ENCODE measurements at places on chromosomes 1 and 21.

GRCh38 chr1:61447968-61448430, 276.9 kb downstream of the TM2D1 start:
- DNase-seq = no peak

DNA sequence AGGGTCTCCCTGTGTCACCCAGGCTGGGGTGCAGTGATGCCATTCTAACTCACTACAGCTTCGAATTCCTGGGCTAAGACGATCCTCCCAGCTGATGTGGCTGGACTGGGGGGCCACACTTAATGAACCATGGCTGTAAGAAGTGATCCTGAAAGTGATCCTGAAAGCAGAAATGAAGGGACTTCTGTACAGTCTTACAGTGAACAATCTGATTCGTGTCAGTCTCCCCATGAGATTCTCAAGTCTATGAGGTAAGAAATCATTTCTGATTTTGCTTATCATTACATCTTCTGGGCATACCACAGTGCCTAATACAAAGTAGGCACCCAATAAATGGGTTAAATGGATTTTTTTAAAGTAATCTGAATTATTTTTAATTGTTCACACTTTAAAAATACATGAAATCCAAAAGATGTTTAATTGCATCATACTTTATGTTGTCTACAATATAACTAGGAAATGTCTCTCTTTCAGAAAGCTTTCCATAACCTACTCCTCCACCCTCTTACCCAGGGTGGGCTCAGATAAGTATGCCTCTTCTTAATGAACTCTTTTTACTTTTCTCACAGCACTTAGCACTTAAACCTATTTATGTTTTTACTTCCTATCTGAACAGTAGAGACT, 21.5 kb downstream of the TUT4 start:
- DNase-seq = no peak

DNA sequence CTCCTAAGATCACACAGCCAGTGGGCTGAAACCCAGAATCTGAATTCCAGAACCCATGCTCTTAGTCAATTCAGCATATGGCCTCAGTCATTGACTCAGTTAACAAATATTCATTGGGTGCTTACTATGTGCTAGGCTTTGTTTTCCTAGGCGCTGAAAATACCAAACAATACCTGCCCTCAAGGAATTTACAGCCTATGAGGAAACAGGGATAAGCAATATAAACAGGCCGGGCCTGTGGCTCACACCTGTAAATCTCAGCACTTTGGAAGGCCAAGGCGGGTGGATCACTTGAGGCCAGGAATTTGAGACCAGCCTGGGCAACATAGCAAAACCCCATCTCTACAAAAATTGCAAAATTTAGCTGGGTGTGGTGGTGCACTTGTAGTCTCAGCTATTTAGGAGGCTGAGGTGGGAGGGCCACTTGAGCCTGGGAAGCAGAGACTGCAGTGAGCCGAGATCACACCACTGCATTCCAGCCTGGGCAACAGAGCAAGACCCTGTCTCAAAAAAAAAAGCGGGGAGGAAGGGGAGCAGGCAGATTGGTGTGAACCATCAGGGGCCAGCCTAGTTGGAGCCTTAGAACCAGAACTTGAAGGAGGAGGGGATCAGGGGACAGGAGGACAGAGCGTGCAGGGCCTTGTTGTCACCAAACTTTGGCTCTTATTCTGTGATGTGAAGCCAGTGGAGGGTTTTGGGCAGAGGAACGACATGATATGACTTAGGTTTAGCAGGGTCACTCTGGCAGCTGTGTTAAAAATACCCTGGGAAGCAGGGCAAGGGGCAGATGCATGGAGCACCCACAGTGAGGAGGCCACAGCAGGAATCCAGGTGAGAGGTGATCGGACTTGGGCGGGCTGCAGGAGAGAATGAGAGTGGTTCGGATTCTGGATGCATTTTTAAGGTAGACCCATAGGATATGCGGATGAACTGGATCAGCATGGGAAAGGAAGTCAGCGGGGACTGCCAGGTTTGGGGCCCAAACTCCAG, 5.8 kb downstream of the TINAGL1 start:
- DNase-seq = no peak

- DNase-seq = peak; percentile 91
Measured at GRCh38 chr1:226002667-226003501, 3.7 kb upstream of the SDE2 start.

GRCh38 chr1:154953611-154954038, 2.3 kb downstream of the PBXIP1 start:
- DNase-seq = no peak

GRCh38 chr1:166974647-166975345, 544 bp downstream of the ILDR2 start:
- peak; percentile 8 for DNase-seq

DNA sequence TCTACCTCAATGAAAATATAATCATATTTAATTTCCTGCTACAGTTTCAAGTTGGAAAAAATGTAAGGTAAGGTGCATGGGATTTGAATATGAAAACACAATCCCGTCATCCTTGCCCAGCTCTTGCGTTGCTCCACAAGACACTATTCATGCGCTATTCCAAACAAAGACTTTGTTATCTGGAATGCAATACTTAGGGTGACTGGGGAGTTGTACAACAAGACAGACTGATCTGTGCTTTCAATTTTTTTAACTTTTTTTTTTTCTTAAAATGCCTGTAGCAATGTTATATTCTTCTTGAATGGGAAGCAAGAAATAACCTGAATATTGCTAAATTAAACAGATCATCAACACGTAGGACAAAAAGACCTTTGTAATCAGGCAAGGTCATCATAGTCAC, 1077.2 kb downstream of the TTLL7 start:
- no peak for DNase-seq

DNA sequence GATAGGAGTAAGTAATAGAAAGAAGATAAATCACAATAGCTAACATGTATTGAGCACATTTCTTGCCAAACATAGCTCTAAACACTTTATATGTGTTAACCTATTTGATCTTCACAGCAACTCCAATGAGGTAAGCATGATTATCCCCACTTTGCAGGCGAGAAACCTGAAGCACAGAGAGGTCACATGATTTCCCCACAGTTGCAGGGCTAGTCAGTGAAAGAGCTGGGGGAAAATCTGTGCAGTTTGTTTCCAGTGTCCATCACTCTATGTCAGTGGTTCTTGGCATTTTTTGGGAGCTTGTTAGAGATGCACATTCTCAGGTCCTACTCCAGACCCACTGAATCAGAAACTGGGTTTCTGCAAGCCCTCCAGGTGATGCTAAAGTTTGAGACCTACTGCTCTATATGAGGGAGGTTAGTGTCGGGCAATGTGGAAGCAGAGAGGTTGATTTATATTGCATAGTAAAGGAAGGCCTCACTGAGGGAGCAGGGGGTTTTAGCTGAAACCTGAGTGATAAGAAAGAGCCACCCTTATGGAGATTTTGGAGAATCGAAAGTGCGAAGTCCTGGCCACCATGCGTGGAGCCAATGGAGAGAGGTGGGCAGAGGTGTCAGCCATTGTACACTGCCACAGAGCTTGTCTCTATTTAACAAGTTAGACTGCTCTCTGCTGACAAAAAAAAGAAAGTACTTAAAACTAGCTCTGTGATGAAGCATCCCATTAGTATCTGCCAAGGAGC, 20.9 kb downstream of the MCOLN3 start:
- DNase-seq = no peak

DNA sequence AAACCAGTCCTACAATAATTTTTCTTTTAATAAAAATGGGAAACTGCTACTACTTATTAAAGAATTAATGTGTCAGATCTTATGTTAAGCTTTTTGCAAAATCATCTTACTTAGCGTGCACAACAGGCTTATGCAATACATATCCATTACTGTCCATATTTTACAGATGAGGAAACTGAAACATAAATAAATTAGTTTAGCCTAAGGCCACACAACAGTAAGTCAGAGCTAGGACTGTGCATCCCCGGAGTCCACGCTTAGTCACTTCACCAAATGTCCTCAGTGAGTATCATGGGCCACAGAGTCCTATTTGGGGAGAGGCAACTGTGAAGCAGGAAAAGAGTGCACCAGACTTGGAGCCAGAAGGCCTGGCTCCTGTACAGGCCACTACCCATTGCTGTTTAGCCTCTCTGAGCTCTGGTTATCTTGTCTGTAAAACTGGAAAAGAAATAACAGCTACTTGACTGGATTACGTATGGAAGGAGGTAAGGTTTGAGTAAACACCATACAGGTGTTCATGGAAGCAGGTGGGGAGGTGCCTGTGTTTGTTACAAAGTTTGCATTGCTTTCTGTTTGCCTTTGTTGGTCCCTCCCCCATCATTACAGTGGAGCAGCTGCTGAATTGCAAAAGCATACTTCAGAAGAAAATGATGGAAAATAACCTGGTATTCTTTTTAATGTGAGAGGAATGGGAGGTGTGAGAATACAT, 192.8 kb downstream of the FCRL5 start:
- peak; percentile 12 for DNase-seq

GRCh38 chr1:241985787-241986186, 13.1 kb downstream of the MAP1LC3C start:
- DNase-seq = peak; percentile 51

GRCh38 chr21:18228060-18228739, 16.4 kb upstream of the CHODL start:
- no peak for DNase-seq

DNA sequence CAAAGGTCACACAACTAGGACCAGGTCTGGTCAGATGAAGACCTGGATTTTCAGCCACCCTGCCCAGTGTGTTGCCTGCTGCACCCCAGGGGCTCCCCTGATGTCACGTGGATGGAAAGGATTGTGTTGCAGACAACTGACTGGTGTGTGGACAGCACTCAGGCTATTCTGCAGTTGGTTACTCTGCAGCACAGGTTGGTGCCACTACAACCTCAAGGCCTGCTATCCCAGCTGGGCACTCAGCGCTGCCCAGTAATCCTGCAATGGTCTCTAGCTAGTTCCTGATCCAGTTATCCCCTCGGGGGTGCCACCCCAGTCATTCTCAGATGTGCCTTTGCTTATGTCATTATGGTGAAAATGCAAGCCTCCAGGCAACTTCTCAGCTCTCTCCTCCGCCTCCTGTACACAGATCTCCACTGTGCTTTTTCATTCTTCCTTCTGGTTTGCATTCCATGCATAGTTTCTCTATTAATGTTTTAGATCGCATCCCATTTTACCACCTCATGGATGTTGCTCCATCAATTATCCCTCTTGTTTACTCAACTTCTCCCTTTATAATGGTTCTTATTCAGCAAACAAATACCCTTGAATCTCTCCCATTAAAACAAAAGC, 503.2 kb upstream of the CAMK1G start:
- no peak for DNase-seq

DNA sequence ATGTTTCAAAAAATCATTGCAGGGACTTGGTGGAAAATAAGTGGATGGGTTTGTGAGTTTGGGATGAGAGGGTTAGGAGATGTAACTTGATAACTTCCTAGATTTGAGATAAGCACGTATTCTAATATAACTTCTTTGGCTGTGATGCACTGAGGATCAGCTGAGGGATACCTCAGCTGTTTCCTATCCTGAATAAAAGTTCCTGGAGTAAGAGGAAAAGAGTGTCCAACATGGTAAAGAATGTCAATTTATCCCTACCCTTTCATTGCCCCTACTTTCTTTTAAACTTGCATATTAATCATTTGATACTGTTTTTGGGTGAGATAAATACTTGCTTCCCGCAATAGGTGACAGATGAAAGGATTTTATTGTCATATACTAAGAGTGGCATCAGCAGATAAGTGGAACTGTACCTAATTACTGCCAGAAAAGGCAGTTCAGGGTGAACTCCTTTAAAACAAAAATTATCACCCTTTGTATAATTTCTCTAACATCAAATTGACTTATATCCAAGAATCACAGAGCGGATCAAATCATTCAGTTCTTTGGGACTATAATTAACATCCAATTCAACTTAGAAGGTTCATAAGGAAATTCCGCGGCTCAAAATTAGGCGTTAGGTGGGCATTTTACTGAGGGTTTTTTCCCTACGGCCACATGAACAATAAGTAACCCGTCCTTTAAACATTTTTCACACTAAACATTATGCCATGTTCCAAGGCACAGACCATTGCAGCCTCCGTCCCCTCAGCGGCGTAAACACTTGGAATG, 1.4 kb upstream of the SUCO start:
- no peak for DNase-seq

- no peak for DNase-seq
Measured at GRCh38 chr1:15722411-15722810, 13.6 kb upstream of the SLC25A34 start.

GRCh38 chr1:118979754-118980575, 8.2 kb downstream of the TBX15 start:
- DNase-seq = no peak

DNA sequence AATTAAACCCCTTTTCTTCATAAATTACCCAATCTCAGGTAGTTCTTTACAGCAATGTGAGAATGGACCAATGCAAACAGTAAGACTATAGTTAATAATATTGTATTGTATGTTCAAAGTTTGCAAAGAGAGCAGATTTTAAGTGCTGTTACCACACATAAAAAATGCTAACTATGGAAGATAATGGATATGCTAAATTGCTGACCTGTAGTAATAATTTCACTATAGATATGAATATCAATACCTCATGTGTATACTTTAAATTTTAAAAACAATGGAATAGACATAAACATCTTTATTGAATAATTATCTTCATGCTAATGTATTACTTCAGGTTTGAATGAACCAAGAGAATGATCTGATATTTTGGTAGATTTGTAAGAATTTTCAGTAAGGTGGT, 552.4 kb upstream of the CHRM3 start:
- no peak for DNase-seq

DNA sequence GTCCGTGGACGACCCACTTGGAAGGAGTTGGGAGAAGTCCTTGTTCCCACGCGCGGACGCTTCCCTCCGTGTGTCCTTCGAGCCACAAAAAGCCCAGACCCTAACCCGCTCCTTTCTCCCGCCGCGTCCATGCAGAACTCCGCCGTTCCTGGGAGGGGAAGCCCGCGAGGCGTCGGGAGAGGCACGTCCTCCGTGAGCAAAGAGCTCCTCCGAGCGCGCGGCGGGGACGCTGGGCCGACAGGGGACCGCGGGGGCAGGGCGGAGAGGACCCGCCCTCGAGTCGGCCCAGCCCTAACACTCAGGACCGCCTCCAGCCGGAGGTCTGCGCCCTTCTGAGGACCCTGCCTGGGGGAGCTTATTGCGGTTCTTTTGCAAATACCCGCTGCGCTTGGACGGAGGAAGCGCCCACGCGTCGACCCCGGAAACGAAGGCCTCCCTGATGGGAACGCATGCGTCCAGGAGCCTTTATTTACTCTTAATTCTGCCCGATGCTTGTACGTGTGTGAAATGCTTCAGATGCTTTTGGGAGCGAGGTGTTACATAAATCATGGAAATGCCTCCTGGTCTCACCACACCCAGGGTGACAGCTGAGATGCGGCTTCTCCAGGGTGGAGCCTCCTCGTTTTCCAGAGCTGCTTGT, 32.4 kb downstream of the PRMT2 start:
- DNase-seq = peak; percentile 95

Data from NB4 (cell line).